Hippocampal formation (tissue), 2 donors: ENCODE measurements at places on chromosomes 7 and 10.

DNA sequence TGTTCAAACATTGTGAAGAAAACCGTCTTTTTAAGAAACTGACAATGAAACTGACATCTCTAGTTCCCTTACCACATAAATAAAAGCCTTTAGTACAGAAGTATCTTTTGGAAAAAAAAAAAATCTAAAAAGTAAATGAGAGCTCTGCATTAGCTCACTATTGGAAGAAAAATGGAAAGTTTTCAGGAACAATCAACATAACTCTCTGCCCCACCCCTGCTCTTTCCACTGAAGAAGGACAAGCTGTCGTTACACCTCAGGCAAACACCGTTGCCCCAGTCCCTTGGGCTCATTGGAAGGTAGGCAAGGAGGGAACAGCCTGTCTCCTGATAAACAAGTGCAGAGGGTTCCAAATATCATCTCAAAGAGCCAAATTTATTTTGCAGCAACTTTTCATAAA lies 22.4 kb upstream of the C1QL3 start:
- no peak for DNase-seq

DNA sequence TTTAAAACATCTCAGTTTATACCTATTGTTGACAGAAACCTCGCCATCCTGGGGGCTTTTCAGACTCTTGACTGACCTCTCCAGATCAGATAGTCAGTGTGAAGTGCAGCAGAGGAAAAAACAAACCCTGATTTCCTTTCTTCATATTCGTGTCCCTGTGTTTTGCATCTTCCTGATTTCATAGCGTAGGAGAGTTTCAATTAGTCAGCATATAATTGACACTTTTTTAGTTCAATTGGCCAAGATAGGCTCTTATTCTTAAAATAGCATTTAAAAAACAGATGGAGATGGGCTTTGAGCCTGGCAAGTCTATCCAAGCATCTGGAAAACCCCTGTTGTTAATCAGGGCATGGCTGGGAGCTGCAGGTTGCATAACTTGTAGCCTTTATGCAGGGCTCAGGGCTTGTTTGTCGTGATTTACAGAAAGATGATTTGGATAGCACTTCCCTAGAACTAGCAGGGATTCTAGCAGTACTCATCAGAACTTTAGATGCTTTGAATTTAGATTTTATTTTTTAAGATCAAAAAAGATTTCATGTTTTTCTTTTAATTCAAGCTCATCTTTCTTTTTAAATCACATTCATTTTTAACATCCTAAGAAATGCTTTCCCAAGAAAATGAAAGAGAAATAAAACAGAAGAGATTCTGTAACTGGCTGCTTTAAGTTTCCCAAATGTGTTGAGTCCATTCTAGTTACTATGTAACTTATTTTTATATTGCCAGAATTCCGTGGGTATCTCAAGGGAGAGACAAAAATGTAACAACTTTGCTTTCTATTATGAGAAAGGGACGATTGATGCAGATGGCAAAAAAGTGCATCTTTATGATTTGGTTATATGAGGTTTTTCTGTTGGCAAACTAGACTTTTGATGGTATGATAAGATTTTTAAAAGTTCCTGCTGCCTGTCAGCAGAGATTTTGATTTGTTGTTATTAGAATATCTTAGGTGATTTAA lies 270.8 kb upstream of the FZD8 start:
- DNase-seq: no peak

DNA sequence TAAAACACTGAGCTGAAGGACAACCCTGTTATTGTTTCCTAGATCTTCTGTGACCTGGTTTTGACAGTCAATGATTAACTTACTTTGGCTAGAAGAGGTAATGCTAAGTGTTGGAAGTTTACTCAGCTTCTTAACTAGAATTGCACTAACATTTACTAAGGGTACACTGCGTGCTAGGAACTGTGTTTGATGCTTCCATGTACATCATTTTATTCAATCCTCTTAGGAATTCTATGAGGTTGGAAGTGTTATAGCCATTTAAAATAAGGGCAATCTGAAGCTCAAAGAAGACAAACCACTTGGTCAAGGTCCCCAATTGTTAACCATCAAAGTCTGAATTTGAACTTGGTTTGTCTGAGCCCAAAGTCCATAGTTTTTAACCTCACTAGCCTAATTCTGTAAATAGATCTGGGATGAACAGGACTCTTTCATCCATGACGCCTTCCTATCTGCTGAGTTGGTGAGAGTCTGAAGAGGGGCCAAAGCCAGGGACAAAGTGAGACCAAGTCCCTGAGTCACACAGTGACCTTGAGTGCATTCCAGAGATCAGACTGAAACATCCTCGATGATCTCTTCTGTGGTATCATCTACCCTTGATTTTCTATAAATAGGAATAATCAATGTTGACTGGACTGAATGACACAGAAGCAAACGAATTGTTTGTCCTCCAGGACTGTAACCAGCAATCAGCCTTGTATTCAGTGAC lies 29.2 kb upstream of the ZNRF2 start:
- no peak for DNase-seq

- DNase-seq: no peak
These were observed 805.7 kb upstream of the GHITM start for GRCh38 chr10:83333566-83333965.

DNA sequence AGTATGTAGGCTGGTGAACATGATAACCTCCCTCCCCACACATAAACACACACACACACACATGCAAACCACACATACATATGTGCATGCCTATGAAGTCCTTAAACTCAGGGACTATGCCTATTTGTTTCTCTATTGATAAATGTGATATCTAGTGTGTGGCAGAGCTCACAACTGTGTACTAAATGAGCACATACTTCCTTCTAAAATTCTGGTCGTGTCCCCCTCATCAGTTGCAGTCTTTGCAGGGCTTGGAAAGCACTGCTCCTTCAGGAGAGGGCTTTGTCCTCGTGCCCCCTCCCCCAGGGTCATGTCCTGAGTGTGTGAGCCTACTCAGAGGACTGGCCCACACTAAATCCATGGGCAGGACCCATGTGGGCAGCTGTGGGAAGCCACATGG lies 94.0 kb downstream of the SFMBT2 start:
- DNase-seq: no peak

- DNase-seq: no peak
These were observed 76.4 kb upstream of the RSU1 start for GRCh38 chr10:16893664-16894063.

- no peak for DNase-seq
These were observed 40.4 kb upstream of the VDAC2 start for GRCh38 chr10:75170215-75170614.

GRCh38 chr10:29691564-29692072 lies 56.8 kb upstream of the SVIL start:
- DNase-seq: no peak

- no peak for DNase-seq
These were observed 6.7 kb upstream of the AIFM2 start for GRCh38 chr10:70139151-70139996.

GRCh38 chr10:6185039-6185716 lies 17.6 kb upstream of the PFKFB3 start:
- DNase-seq: no peak

- DNase-seq: no peak
These were observed 54.4 kb downstream of the ADCYAP1R1 start for GRCh38 chr7:31106303-31107105.

GRCh38 chr7:12674053-12674452 lies 13.4 kb upstream of the ARL4A start:
- no peak for DNase-seq

DNA sequence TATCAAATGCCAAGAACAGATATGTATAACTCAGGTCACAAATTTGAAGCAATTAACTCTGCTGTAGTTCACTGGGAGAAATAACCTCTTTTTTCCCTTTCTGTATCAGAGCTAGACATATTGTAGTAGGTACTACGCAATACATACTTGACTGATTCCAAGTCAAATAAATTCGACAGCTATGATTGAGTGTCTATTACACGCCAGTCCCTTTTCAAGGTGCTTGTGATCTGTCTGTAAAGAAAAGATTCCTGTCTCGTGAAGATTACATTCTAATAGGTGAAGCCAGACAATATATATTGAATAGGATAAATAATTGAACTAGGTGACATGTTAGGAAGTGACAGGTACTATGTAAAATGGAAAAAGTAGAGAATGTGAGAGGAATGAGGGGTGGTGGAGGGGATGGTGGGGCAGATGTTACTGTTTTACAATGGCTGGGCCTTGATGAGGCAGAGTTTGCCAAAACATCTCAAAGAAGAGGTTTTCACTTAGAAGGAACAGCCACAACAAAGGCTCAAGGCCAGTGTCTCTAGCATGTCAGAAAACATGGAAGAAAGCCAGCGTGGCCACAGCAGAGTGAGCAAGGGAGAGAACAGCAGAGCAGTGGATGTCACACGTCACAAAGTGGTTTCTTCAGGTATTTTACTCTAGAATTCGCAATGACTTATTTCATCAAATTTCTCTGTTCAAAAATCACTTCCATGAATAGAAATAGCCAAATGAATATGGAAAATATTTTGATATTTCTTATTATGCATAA lies 282.6 kb upstream of the CACNA2D1 start:
- no peak for DNase-seq

DNA sequence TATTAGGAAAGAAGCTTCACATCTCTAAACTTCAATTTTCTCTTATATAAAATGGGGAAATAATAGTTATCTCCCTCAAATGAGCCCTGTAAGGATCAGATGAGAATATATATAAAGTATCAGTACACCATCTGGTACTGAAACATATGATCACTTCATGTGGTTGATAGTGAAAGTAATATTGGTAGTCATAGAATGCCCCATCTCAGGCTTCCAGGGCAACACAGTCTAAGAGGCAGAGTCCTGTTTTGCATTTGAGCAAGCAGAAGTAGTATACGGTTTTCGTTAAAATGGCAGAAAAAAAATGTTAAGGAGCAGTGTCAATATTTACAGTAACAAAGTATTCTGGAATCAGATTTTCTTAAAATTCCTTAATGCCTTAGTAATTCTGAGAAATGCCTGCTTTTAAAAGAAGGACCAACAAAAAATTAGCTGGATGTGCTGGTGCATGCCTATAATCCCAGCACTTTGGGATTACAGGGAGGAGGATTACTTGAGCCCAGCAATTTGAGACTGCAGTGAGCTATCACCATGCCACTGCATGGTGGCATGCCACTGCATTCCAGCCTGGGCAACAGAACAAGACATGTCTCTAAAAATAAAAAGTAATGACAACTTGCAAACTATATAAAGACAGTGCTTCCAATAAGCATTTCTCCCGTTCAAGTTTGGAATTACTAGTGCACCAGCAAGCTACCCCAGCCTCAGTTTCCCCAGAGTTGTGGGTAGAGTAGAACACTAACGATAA lies 19.8 kb downstream of the KBTBD2 start:
- DNase-seq: no peak

DNA sequence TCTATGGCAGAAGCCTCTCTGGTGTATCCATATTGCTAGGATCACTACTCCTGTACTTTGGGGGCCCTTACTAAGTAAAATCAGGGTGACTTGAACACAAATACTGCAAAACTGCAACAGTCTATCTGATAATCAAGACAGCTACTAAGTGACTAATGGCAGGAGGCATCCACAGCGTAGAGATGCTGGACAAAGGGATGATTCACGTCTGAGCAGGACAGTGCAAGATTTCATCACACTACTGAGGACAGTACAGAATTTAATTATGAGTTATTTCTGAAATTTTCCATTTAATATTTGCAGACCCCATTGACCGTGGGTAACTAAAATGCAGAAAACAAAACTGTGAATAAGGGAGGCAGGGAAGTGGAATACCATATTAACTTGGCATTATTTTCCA lies 10.4 kb downstream of the CUL2 start:
- no peak for DNase-seq

DNA sequence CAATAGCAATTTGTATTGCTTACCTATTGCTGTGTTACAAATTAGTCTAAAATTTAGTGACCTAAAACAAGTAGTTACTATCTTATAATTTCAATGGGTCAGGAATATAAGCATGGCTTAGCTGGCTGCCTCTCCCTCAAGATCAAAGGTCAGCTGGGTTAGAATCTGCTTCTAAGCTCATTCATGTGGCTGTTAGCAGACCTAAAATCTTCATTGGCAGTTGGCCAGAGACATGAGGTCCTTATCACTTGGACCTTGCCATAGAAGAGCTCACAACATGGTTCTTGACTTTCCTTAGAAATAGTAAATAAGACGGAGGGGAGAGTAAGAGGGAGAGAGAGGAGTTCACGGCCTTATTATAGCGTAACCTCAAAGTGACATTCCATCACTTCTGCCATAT lies 468.0 kb downstream of the HTR7 start:
- DNase-seq: no peak

- DNase-seq: no peak
These were observed 251.7 kb downstream of the SNX10 start for GRCh38 chr7:26543340-26543739.

DNA sequence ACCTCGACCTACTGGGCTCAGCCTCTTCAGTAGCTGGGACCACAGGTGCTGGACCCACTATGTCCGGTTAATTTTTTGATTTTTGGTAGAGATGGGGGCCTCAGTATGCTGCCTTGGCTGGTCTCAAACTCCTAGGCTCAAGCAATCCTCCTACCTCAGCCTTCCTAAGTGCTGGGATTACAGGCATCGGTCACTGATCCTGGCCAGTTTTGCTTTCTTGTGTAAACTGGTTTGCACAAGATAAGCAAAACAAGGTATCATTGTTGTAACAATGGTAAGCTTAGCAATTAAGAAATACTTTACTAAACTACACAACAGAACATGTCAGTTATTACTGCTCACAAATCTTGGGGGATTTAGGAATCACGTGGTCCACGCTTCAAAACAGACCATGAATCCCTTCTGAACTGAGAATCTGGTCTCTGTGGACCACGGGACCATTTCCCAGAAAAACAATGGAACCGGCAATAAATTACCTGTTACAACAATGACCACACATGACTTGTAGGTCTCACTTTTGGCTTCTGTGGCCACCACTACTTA lies 36.8 kb downstream of the RSU1 start:
- no peak for DNase-seq

- no peak for DNase-seq
These were observed 253.4 kb downstream of the USP6NL start for GRCh38 chr10:11358011-11358410.

DNA sequence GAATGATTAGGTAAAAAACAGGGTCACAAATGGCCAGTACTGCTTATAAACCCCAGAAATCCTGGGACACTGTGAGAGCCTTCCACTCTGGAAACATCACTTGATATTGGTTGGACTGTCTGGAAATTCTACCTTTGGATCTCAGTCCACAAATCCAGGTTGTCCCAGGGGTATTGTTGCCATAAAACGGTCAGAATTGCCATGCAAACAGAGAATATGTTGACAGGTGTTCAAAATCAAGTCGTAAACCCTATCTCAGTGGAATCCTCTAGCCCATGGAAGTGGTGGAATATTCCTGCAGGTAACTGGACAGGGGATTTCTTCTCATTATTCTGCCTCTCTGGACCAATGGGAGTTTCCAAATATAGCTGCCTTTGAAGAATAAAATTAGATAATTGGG lies 31.2 kb upstream of the KCTD7 start:
- DNase-seq: no peak

DNA sequence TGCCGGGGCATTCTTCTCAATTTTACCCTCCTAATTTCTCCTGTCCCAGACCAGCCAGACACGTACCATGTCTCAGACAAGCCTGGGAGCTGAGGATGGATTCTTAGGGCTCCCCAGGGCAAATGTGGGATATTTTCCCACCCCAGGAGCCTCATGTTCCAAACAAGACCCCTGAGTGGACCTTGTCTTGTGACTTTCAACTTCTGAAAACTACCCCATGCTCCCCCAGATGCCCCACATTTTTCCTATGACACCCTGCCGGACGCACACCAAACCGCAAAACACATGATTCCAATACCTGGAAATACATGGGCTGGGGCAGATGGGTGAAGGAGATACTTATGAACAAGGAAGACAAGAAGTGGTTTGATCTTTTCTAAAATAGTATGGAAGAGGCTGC lies 874 bp downstream of the GIMAP5 start:
- no peak for DNase-seq

GRCh38 chr7:39664057-39664456 lies 40.7 kb downstream of the RALA start:
- no peak for DNase-seq
